ENCODE measurements at places on chromosomes 13 and 19.

- no peak for DNase-seq
Observed at GRCh38 chr19:31397308-31397707, 48.1 kb upstream of the TSHZ3 start.

DNA sequence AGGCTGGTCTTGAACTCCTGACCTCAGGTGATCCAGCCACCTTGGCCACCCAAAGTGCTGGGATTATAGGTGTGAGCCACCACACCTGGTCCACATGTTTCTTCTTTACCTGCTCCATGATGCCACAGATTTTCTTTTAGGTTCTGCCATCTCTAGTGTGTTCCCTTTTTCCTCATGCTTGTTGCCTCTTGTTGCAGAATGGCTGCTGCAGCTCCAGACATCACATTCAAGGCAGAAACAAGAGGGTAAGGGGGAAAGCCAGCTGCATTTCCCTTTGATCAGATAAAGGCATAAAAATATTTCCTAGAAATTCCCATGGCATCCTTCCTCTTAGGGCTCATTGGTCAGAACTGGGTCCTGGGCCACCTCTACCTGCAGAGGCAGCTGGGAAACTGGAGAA lies 12.3 kb upstream of the CCDC124 start:
- DNase-seq, result no peak

- DNase-seq, result no peak
Observed at GRCh38 chr13:29165840-29166239, 345.7 kb downstream of the MTUS2 start.

DNA sequence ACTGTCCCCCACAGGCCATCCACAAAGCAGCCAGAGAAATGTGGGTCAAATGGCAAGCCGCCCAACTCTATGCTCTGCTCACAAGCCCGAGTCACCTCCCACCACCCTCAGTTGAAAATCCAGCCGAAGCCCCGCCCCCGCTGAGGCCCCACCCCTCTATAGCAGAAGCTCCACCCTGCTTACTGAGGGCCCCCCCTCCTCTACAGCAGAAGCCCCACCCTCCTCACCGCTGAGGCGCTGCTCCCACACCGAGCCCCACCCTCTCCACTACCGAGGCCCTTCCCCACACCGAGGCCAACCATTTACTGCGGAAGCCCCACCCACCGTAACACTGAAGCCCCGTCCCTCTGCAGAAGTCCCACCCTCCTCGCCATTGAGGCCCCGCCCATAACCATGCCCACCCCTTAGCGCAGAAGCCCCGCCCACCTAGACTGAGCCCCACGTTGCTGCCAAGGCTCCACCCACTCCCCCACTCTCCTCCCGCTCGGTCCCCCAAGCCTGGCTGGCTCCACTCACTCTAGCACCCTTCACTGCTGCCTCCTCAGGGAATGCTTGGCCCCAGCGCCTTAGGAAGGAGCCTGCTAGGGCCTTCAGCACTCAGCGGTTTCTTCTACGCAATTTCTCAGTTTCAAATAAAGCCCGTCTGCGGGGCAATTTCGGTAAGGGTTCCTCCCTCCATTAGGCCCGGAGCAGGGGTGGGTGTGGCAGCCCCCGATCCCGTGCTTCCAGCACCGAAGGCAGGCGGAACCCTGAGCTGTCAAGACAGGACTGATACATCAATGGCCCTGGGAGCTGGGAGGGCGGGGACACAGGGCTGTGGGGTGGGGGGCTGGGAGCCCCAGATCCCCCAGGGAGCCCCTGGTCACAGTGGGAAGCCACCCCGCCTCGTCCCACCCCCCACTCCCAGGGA lies 9.0 kb upstream of the MYDGF start:
- DNase-seq, result peak; percentile 21

DNA sequence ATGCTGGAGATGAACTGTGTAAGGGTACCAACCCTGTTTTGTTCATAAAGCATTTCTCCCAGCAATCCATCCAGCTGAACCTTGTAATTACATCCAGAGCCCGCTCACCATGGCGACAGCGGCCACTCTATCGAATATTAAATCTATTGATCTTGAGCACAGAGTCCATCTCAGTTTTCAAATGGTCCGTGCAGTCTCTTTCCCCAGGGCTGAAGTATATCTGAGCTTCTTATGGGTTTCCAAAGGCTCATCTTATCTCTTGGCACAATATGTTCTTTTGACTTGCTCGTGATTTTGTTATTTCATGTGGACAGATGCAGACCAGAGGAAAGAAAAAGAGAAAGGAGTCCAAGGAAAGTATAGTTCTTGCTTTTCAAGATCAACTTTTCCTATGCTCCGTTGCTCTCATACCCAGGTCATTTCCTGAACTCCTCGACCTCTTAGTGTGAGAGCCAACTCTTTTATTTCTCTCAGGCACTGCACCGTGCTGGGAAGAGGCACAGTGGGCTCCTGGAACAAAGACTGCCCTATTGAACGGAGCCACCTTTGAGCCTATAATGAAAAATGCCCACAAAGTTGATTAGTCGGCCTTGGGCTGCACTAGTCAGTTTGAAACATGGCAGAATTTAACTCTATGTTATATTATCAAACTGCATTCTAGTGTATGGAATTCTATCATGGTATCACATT lies 66.7 kb downstream of the RFC3 start:
- no peak for DNase-seq

GRCh38 chr19:42075364-42075615 lies 676 bp upstream of the ZNF574 start:
- no peak for DNase-seq

- DNase-seq, result no peak
Observed at GRCh38 chr13:46327246-46327645, 59.8 kb downstream of the RUBCNL start.

DNA sequence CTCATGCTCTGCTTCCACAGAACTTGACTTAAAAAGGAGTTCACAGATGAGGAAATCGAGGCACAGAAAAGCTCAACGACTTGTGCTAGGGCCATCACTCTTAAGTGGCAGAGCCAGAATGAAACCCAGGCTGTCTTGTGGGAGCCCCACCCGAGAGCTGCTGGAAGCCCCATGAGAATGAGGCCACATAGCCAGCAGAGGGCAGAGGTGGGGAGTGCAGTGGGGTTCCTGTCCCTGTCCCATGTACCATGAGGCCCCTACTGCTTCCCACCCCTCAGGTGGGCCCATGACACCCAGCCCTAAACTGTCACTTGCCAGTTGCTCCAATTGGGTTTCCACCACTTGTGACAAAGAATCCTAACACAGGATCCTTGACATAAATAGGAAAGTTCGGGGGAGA lies 175.9 kb downstream of the IRS2 start:
- peak; percentile 13 for DNase-seq

- peak; percentile 57 for DNase-seq
Observed at GRCh38 chr19:588093-588740, 1.5 kb upstream of the HCN2 start.

- no peak for DNase-seq
Observed at GRCh38 chr19:49437231-49437630, 4.1 kb downstream of the SLC17A7 start.

- DNase-seq, result no peak
Observed at GRCh38 chr19:46466536-46467196, 4.7 kb downstream of the PNMA8A start.

DNA sequence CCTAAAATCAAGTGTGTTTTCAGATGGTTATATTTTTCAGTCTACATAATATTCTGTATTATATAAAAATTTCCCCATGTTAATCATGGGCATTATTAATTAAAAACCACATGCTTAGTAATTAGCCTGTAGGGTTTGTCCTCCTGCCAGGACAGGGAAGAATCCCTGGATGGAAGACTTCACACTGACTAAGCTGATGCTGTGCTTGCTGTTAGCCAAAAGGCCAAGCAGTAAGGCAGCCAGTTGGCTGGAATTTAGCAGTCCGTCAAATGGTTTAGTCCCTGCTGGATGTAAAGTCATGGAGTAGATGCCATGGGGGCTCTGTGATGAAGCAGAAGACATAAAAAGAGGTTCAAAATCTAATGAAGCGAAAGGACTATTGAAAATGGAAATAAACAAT lies 168.0 kb upstream of the OBI1 start:
- DNase-seq, result no peak

DNA sequence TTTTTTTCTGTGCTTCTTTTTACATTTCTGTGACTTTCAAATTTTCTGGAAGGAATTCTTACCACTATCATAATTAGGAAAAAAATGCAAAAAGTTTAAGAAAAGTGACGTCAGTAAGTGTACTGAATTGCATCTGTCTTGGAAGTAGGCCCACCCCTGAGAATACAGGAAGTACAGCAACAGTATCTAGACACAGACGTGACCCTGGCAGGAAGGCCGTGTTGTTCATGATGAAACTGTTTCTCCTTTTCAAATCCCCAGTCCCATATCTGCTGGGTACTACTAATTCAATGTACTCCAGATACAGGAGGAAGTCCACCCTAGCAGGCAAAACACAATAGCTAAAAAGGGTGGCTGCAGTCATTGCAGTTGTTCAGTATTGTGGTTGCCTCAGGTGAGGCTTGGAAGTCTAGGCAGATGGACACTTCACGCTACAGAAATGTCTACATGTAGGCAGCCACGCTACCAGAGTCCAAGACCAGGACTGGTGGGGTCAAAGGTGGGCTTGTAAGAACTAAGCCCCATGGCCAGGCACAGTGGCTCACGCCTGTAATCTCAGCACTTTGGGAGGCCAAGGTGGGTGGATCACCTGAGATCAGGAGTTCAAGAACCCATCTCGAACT lies 49.6 kb upstream of the MED4 start:
- DNase-seq, result no peak

DNA sequence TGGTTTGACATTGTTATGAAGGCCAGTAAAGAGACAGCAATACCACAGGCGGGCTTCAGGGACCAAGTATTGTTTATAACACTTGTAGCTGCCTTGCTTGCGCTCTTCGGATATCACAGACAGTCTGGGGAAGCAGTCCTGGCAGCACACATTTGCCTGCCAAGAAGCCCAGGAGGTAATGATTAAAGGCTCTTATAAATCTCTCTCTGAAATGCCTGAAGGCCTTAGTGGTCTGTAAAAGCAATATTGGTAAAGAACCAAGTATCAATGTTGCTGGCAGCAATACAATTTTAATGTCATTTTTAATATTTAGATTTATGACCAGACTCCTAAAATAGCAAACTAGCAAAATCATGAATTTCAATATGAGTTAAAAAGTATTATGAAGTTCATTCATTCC lies 1312.4 kb downstream of the PCDH9 start:
- DNase-seq, result no peak

GRCh38 chr13:106756446-106756845 lies 188.5 kb upstream of the ARGLU1 start:
- DNase-seq, result no peak

- DNase-seq, result no peak
Observed at GRCh38 chr19:49331616-49332055, 3.6 kb upstream of the CD37 start.

- DNase-seq, result peak; percentile 24
Observed at GRCh38 chr13:114282041-114282670, 755 bp downstream of the UPF3A start.

DNA sequence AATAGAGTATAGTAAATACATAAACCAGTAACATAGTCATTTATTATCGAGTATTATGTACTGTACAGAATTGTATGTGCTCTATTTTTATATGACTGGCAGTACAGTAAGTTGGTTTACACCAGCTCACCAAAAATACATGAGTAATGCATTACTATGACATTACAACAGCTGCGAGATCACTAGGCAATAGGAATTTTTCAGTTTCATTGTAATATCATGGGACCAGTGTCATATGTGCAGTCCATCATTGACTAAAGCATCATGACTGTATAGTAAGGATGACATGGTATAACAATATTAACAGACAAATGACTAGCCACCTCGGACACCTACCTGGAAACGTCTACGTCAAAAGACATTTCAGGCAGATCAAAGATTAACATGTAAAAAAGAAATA lies 33.6 kb downstream of the ATP7B start:
- DNase-seq, result no peak

- no peak for DNase-seq
Observed at GRCh38 chr19:58555369-58555885, 522 bp upstream of the CHMP2A start.

DNA sequence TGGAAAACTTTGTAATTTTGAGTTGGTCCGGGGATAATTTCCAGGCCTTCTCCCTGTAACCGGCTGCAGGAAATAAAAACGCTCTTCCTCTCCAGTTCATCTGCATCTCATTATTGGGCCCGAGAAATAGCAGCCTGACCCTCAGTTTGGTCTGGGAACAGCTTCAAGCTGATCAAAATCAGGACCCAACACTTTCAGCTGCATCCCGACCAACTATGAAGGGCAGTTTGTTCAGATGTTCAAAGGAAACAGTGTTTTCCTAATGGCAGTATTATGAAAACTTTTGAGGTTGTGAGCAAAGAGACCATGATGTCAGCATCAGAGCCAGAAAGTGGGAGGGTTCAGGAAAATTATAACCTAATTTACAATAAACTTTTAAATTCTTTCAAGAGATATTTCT lies 35.7 kb downstream of the STK24 start:
- no peak for DNase-seq

DNA sequence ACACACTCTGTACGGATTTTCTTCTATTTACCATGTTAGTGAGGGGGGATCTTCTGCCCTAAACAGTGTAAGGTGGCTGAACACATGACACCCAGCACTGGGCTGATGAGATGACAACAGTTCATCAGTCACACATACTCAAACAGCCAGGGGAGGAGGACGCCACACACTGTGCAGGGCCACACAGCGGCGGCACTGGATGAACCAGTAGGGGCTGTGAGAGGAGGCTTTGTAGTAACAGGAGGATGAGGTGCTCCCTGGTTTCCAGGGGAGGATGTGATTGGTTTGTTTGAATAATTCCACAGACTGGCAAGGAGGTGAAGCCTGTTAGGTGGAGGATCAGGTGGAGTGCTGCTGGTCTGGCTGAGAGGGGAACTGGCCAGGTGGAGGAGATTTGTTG lies 16.3 kb upstream of the GTF3A start:
- no peak for DNase-seq

GRCh38 chr19:52099497-52100138 lies 4.1 kb upstream of the ZNF841 start:
- DNase-seq, result no peak
